Activated T-cell treated with anti-CD3 and anti-CD28 coated beads for 4 hours (primary cell): ENCODE measurements at places on chromosomes 4 and X.

GRCh38 chr4:15253349-15253748, 174.5 kb upstream of the C1QTNF7 start:
- no peak for DNase-seq

- DNase-seq = peak; percentile 88
Measured at GRCh38 chr4:140152013-140152703, 1.8 kb downstream of the MAML3 start.

DNA sequence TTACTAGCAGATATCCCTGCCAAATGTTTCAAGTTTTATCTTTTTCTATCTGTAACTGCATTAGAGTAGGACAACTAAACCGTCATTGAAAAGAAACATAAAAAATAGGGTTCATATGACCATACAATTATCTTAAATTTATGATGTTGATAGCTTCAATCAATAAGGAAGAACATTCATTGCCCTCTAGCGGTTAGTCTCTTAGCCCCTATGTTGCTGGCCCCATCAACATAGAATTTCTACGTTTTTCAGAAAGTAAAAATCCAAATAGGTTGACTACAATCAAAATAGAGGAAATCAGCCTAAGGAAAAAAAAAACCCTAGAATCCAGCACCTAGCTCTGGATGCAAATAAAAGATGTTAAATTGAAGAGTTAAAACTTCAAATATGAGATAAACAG, 225.1 kb upstream of the ITM2A start:
- no peak for DNase-seq

- no peak for DNase-seq
Measured at GRCh38 chr4:15479913-15480185, 10.2 kb downstream of the CC2D2A start.

GRCh38 chr4:55051532-55051931, 73.9 kb downstream of the KDR start:
- no peak for DNase-seq

GRCh38 chr4:76564123-76564915, 129.3 kb downstream of the SHROOM3 start:
- DNase-seq = no peak

DNA sequence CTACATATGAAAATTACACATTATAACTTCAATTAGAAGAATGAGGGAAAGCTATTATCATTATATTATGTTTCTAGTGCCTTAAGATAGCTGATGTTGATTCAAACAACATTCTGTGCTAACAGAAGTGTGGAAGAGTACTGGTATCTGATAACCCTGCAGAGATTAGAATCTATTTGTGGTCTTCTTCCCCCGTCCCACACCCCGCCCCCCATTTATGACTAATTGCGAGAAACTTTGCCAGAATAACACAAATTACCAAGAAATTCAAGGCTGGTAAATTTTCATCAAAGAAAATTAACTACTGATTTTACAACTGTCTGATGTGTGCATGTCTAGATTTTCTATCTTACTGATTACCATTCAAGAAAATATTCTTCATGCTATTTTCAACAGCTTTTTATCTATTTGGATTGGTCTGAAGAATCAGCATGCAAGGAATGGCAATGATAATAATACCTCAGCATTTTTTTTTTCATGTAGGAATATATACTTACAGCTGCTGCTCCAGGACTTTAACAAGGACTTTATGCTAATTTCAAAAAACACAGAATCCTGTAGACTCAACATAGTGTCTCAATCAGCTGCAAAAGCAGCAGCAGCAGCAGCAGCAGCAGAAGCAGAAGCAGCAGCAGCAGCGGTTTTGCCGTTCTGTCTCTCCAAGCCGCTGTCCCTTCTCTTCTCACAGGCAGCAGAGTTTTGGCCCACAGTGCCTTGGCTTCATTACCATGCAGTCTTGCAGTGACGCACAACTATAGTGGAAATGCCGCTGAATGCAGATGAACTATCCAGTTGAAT, 126.7 kb downstream of the FRYL start:
- peak; percentile 44 for DNase-seq

DNA sequence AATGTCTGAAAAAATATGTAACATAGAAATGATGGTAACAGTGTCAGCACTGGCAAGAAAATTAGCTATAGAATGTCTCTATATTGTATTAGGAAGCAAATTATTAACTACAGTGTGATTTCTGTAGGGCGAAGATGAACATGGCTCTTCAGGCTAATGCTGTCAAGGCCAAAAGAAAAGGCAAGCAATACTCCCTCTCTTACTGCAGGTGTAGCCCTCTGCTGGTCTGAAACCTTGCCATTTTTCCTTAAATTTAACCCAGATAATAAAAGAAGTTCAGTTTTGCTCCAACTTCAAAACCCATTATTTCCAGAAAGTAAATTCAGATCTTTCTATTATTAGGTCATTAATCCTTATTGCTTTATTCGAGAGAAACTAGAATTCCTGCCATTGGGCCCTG, 215.9 kb downstream of the LRBA start:
- DNase-seq = no peak

DNA sequence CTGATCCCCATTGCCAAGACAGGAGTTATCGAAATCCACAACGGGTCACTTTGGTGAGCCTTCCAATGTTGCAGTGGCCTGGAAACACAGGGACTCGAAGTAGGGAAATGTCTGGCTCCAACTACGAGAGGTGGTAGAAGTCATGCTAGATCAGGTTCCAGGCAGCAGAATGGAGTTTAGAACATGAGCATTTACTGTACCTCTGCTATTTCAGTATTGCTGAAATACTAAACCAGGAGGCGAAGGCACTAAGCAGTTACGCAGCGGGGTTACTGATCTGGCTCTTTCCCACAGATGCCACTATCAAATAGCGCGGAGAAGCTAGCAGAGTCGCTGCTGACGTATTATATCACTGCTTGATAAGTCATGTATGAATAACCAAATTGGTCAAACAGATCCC, 56.3 kb downstream of the PTCHD1 start:
- DNase-seq = no peak

- no peak for DNase-seq
Measured at GRCh38 chr4:54185044-54185780, 43.9 kb upstream of the PDGFRA start.

- DNase-seq = no peak
Measured at GRCh38 chr4:108881986-108882385, 119.1 kb upstream of the ETNPPL start.

GRCh38 chr4:106670976-106671375, 302.4 kb upstream of the GIMD1 start:
- DNase-seq = no peak

- no peak for DNase-seq
Measured at GRCh38 chrX:131577999-131578734, 34.3 kb downstream of the OR13H1 start.

GRCh38 chrX:10847333-10847732, 226.9 kb upstream of the MID1 start:
- no peak for DNase-seq

DNA sequence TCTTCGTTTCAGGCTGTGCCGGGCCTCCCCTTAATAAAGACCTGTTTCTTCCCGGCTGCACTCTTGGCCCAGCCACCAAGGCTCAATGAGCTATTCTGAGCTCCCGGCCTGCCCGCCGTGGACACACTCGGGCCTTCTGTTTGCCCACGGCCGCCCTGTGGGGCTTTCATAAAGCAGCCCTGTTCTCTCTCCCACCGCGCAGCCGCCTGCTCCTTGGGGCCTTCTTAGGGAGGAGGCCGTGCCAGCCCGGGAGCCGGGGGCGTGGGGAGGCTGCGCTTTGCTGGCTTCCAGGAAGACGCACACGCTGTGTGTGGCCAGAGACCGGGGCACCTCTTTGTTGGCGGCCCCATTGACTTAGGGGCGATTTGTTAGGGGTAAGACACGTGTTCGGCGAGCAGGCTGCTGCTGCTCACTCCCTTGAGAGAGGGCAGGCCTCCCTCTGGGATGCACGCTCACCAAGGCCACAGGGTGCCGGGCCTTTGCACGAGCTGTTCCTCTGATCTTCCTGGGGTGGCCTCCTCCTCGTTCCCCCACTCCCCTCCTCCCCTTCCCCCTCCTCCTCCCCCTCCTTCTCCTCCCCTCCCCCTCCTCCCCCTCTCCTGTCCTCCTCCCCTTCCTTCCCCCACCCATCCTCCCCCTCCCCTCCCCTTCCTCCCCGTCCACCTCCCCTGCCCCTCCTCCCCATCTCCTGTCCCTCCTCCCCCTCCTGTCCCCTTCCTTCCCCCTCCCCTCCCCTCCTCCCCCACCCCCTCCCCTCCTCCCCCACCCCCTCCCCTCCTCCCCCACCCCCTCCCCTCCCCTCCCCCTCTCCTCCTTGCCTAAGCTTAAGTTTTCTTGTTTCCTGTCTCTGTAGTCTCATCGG, 11.3 kb downstream of the BLOC1S4 start:
- no peak for DNase-seq

GRCh38 chr4:186806679-186807421, 83.2 kb upstream of the FAT1 start:
- DNase-seq = no peak

- DNase-seq = no peak
Measured at GRCh38 chr4:182862921-182863320, 54.3 kb downstream of the DCTD start.

GRCh38 chrX:122248681-122249080, 935.4 kb upstream of the GRIA3 start:
- no peak for DNase-seq
